GM12878 (cell line): ENCODE measurements at places on chromosomes 1 and 21. TPM values are rescaled to one million over a fixed set of nuclear protein-coding genes. Genes with fewer than 3 reads are reported as not detected.

The LY9 gene
- total RNA-seq: 8.9 and 11.0 TPM in 2 replicates

The ERICH3 gene
- total RNA-seq: not detected in 2 replicates

DNA sequence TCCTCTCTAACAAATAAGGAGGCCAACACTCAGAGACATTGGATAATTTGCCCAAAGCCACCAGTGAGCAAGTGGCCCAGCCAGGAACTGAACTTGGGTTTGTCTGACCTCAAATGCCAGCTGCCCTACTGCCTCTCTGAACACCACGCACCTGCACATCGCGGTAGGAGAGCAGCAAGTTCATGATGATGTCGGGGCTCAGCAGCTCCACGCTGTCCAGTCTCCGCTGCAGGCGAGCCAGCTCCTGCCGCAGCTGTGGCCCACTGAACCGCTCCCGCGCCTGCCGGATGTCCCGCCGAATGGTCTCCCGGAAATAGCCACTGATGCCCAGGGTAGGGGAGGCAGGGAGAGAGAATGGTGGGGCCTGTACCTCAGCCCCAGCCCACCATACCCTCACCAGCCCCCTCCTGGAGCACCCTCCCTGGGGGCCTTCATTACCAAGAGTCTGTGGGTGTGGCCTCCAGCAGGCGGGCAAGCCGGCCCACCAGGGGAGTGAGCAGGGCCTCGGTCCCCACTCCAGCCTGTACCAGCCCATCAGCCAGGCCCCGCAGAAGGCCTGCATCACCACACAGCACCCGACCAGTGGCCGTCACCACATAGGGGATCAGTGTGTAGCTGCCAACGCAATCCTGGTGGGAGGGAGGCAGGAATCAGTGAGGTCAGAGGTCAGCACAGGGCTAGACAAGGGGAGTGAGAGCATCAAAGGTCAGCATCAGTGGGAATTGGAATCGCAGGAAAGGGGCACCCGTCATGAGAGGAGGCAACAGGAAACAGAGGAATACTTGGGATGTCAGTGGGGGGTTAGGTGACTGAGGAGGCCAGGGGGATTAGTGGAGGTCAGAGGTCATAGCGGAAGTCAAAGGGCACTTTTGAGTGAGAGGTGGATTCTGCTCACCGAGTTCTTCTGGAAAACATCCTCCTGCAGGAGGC is 2.7 kb downstream of the MAP3K6 start:
- no peak for DNase-seq

DNA sequence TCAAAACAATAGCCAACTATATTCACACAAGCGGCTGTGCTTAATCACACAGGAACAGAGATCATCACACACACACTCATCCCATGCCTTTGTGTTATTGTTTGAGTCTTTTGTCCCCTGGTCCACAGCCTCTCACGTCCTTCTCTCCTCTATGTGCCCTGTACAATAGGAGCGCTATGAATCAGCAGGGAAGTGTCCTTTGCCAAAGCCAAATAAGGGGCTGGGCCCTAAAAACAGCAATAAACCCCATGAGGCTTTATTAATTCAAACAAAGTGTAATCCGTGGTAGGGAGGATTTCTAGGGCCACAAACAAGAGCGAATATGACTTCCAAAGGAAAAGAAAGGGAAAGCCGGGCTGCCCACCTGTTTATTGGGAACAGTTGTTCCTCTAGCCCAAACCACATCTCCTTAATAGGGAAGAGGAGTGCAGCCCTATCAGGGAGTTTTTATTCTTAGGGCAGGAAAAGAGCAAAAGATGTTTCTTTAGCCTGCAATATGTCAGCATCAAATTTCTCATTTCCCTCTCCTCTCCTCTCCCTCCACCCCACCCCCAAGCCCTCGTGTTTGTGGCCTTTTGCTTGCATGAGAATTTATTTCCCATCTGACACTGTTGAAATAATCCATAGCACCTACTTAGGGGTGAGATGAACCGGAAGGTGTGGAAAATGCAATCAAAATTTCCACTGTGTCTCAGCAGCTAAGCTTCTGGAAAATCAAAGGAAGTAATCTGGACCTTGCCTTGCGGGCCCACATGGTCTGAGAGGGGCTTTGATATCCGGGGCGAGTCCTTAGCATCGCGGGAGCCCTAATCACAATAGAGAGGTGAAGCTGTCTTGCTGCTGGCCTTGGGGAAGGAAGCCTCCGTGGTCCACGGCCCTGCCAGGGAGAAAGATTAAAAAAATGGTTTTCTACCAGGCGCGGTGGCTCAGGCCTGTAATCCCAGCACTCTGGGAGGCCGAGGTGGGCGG is 45.3 kb upstream of the ITPKB start:
- no peak for DNase-seq

DNA sequence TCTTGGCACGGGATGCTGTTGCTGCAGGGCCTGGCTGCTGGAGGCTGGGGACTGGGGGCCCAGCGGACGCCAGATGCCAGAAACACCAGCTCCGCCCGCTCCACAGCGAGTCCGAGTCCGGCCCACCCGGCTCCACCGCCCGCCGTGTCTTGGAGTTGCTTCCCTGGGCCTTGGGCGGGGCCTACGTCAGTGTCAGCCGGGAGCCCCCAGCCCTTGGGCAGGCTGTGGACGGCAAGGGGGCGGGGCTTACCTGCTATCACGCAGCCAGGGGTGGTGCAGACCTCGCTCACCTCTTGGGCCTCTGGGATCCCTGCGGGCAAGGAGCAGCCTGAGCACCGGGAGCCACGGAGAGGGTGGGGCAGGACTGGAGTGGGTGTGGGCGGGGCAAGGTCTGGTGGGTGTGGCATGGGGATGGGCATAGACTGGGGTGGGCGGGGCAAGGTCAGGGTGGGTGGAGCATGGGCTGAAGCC is 21.8 kb downstream of the MMEL1 start:
- DNase-seq: no peak
